Caco-2 (cell line): ENCODE measurements at places on chromosomes 7 and 10. TPM values are rescaled to one million over a fixed set of nuclear protein-coding genes. Genes with fewer than 3 reads are reported as not detected.

DNA sequence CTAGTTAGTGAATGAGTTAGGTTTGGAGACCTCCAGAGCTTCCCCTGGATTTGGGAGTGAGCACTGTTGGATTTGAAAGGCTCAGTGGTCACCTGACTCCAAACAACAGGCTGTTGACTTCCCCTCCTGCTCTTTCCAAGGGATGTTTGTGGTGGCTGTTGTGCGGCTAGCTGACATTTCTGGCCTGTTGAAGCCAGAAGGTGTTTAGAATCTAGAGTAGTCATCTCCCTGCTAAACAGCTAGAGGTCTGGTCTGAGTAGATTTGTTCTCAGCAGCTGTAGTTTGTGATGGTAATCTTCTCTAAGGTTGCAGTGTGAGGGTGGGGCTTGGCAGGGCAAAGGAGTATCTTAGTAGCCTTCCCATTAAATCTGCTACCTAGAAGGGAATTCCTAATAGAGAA, 30.1 kb downstream of the BPGM start:
- no peaks in the 10 kb centered on the region for H3K4me1 ChIP-seq
- DNase-seq: no peak
- H3K4me3 ChIP-seq: no peak overlapping the region
- no peaks in the 10 kb centered on the region for H3K27me3 ChIP-seq

DNA sequence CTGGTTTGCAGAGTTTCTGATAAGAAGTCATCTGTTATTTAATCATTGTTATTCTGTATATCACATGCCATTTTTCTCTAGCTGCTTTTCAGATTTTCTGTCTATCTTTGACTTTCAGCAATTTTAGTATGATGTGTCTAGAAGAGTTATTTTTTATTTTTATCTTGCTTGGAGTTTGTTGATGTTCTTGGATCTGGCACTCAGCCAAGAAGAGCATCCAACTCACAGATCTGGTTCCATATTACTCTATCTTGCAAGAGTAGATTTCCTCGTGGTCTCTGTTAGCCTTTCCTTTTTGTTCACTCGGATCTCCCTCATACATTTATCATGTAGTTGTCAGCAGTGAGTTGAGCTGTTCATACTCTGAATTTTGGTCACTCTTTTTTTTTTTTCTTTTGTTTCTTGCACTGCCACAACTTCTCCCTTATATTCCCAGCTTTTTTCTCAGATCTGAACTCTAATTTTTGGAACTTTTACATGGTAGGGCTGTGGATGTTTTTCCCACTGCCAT, 54.8 kb upstream of the CALCR start:
- no peak overlapping the region for H3K4me3 ChIP-seq
- H3K4me1 ChIP-seq: no peaks in the 10 kb centered on the region
- no peaks in the 10 kb centered on the region for H3K27me3 ChIP-seq
- H3K27ac ChIP-seq: no peak overlapping the region

The OR6B1 gene
- total RNA-seq: not detected in 2 replicates

The ELFN1 gene
- total RNA-seq: 2.3 TPM in 2 replicates

The AGBL3 gene
- 5.3 and 6.1 TPM in 2 replicates for total RNA-seq

The GNGT1 gene
- 0.54 and 0.97 TPM in 2 replicates for total RNA-seq

GRCh38 chr10:67839951-67840350, 2.0 kb upstream of the DNAJC12 start:
- H3K4me1 ChIP-seq: peaks cover 9% of the 10 kb centered on the region
- H3K36me3 ChIP-seq: no peaks in the 10 kb centered on the region
- DNase-seq: no peak
- no peak overlapping the region for H3K4me3 ChIP-seq
- no peaks in the 10 kb centered on the region for H3K27me3 ChIP-seq

DNA sequence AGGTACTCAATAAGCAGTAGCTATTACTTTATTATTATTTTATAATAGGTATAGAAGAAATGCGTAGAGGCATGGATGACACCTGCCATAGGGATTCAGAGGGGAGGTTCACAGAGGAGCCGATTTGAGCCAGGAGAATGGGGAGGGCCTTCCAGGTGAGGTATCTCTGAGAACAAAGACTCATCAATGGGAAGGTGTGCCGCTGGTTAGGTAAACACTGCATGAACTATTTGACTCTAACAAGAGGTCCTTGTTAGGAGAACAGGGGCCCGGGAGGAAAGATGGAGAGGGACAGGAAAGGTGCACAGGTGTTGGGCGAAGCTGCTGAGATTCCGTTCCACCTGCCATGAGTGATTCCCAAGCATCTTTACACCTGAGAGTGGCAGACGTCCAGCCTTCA, 41.8 kb upstream of the TMEM273 start:
- no peak overlapping the region for H3K27ac ChIP-seq
- no peaks in the 10 kb centered on the region for H3K36me3 ChIP-seq
- no peaks in the 10 kb centered on the region for H3K4me1 ChIP-seq
- H3K27me3 ChIP-seq: 0 out of 2 replicates have a peak, but pooled peaks cover 2% of the 10 kb centered on the region
- no peak overlapping the region for H3K4me3 ChIP-seq

- H3K36me3 ChIP-seq: no peaks in the 10 kb centered on the region
- DNase-seq: no peak
- H3K4me3 ChIP-seq: no peak overlapping the region
- peaks cover 19% of the 10 kb centered on the region for H3K4me1 ChIP-seq
- H3K27me3 ChIP-seq: no peaks in the 10 kb centered on the region
- no peak overlapping the region for H3K27ac ChIP-seq
Observed at GRCh38 chr7:82700741-82701140, 257.2 kb upstream of the CACNA2D1 start.

The LOXL4 gene
- 2.1 and 3.7 TPM in 2 replicates for total RNA-seq

The PHYHIPL gene
- 48.1 and 50.2 TPM in 2 replicates for total RNA-seq

- H3K27me3 ChIP-seq: no peaks in the 10 kb centered on the region
- H3K4me1 ChIP-seq: peaks cover 14% of the 10 kb centered on the region; the same call in 1 of the 2 replicates
- H3K36me3 ChIP-seq: no peaks in the 10 kb centered on the region
Observed at GRCh38 chr7:122183106-122183505, 39.1 kb upstream of the AASS start.

DNA sequence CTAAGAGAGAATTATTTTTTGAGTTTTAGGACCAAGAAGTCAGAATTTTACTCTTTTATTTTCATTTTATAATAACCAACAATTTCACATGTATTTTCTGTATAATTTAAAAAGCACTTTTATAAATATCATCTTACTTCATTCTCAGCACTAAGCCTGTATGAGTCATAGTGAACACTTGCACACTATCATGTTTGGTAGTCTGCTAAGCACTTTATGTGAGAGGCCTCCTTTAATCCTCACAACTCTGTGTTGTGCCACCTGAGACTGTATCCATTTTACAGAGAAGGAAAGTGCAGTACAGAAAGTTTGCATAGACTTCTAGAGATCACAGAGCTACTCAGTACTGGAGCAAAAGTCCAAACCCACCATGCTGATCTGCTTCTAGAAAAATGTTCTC, 939.6 kb downstream of the NRG3 start:
- H3K27ac ChIP-seq: no peak overlapping the region
- no peak overlapping the region for H3K4me3 ChIP-seq
- H3K27me3 ChIP-seq: no peaks in the 10 kb centered on the region

The RTKN2 gene
- 36.2 and 37.1 TPM in 2 replicates for total RNA-seq

- H3K4me3 ChIP-seq: no peak overlapping the region
- H3K27me3 ChIP-seq: no peaks in the 10 kb centered on the region
- peaks cover 12% of the 10 kb centered on the region for H3K4me1 ChIP-seq
- H3K27ac ChIP-seq: no peak overlapping the region
- no peak for DNase-seq
- H3K36me3 ChIP-seq: no peaks in the 10 kb centered on the region
Observed at GRCh38 chr7:151244841-151245346, 3.6 kb downstream of the SMARCD3 start.

- H3K4me1 ChIP-seq: no peaks in the 10 kb centered on the region
- no peak overlapping the region for H3K4me3 ChIP-seq
- H3K27me3 ChIP-seq: no peaks in the 10 kb centered on the region; the same call in 1 of the 2 replicates
- no peaks in the 10 kb centered on the region for H3K36me3 ChIP-seq
- no peak for DNase-seq
- H3K27ac ChIP-seq: no peak overlapping the region
Observed at GRCh38 chr10:120741396-120741795, 109.8 kb upstream of the WDR11 start.

DNA sequence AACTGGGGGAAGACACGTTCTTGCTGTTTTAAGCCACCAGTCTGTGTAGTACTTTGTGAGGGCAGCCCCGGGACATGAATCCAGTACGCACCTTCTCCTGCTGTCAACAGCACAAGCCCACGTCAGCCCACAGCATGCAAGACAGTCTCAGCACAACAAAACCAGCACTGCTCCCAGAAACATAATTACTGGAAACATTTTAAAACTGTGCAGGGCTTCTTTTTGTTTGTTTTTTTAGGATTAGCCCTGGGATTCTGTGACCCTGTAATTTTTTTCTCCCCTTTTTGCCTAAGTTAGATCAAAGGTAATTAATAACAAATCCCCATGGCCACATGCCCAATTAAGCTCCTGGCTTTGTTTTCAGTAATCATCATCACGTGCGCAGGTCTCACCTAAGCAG, 87.5 kb downstream of the VOPP1 start:
- no peak for DNase-seq
- H3K27ac ChIP-seq: no peak overlapping the region
- no peaks in the 10 kb centered on the region for H3K4me1 ChIP-seq
- H3K36me3 ChIP-seq: no peaks in the 10 kb centered on the region
- no peaks in the 10 kb centered on the region for H3K27me3 ChIP-seq

DNA sequence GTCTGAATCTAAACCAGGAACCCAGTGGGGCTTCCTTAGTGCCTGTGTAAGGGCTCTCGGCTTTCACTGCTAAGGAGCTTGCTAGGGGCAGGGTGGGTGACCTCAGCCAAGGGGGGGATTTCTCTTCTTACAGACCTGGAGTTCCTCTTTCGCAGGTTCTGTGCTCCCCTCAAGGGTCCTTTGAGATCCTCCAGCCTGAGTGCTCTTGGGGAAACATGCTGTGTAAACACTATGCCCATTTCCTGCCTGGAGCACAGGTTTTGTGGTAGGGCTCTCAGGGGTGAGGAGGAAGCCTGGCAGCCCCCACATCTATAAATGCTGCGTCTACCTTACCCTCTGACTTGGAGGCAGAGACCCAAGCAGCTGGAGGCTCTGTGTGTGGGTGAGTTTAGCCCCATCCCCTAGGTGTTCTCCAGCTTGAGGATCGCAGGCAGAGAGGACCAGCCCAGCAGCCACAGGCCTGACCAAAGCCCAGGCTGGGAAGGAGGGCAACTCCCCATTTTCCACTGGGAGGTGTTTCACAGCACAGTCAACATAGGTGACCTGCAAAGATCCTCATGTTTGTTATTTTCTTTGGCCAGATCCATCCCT, at the start of gene SFTPA1:
Gene SFTPA1, plus strand, starts transcription at position 339 of the 591 bp plus-strand sequence. CDS start 887 bp downstream, outside the sequence.
- H3K27ac ChIP-seq: no peak within 1 kb of the TSS
- no peaks in the 10 kb centered on the region; the same call in 1 of the 2 replicates for H3K27me3 ChIP-seq
- no peaks in the 10 kb centered on the region for H3K36me3 ChIP-seq
- H3K4me1 ChIP-seq: no peaks in the 10 kb centered on the region
- no peak for DNase-seq

- DNase-seq: no peak
- no peaks in the 10 kb centered on the region; the same call in 1 of the 2 replicates for H3K36me3 ChIP-seq
- no peak overlapping the region for H3K4me3 ChIP-seq
- no peak overlapping the region for H3K27ac ChIP-seq
- H3K27me3 ChIP-seq: no peaks in the 10 kb centered on the region
- H3K4me1 ChIP-seq: no peaks in the 10 kb centered on the region
Observed at GRCh38 chr7:138845711-138846110, 47.7 kb upstream of the ATP6V0A4 start.

The SPDYE2B gene
- total RNA-seq: not detected in 2 replicates

The TSPAN13 gene
- 193 and 208 TPM in 2 replicates for total RNA-seq

The TSPAN12 gene
- total RNA-seq: 2.9 and 4.1 TPM in 2 replicates

DNA sequence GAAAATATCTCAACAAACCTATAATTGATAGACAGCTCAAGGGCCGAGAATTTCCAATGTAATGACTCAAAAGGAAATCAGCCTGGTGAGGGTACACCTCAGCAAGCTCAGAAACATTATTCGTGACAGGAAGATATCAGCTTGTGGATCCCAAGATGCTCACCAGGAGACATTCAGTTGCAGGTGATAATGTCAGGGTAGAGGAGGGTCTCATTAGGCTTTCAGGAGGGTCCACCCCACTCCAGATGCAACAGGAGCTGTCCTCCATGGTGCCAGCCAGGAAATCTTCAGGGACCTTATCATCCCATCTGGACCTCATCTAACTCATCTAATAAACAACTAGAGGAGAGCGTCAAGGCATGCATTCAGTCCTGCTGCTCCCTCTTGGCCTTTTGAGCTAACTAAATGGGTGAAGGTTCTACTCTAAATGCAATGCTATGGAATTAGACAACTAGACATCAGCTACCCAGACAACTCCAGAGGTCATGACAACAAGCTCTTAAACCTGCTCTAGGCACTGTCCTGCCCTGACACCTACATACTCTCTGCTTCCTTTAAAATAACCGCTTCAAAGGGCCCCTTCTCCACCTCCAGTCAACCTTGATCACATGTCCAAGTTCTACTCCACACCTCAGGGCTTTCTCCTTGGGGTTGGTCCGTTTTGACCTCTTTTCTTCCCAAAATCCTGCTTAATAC, 4.3 kb upstream of the GIMAP5 start:
- no peak for DNase-seq
- peaks cover 1% of the 10 kb centered on the region; the same call in 1 of the 2 replicates for H3K27me3 ChIP-seq
- no peaks in the 10 kb centered on the region for H3K36me3 ChIP-seq
- H3K4me3 ChIP-seq: no peak overlapping the region
- H3K4me1 ChIP-seq: no peaks in the 10 kb centered on the region

- no peaks in the 10 kb centered on the region for H3K4me1 ChIP-seq
- H3K27ac ChIP-seq: no peak overlapping the region
- no peak overlapping the region for H3K4me3 ChIP-seq
- no peak for DNase-seq
- no peaks in the 10 kb centered on the region for H3K36me3 ChIP-seq
- no peaks in the 10 kb centered on the region for H3K27me3 ChIP-seq
Observed at GRCh38 chr10:46297406-46298204, 10.8 kb downstream of the ANTXRL start.

DNA sequence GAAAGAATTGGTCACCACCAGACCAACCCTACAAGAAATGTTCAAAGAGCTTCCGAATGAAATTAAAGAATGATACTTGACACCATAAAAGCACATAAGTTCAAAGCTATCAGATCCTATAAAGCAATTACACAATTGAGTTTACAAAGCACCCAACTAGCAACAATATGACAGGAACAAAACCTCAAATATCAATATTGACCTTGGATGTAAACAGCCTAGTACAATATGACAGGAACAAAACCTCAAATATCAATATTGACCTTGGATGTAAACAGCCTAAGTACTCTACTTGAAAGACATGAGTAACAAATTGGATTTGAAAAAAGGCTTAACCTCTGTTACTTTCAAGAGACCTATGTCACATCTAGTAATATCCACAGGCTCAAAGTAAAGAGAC, 1201.4 kb downstream of the XPNPEP1 start:
- H3K4me1 ChIP-seq: no peaks in the 10 kb centered on the region
- no peaks in the 10 kb centered on the region for H3K36me3 ChIP-seq
- no peak for DNase-seq
- H3K27me3 ChIP-seq: no peaks in the 10 kb centered on the region

The ZNF853 gene
- total RNA-seq: 10.1 and 12.3 TPM in 2 replicates

The C7orf57 gene
- total RNA-seq: not detected in 2 replicates

The AS3MT gene
- total RNA-seq: 6.4 and 8.6 TPM in 2 replicates

- H3K36me3 ChIP-seq: no peaks in the 10 kb centered on the region; the same call in 1 of the 2 replicates
- DNase-seq: no peak
- H3K27me3 ChIP-seq: no peaks in the 10 kb centered on the region
Observed at GRCh38 chr7:138204285-138204981, 128.2 kb downstream of the AKR1D1 start.
